Fibroblast of the conjunctiva (primary cell): ENCODE measurements at places on chromosomes 11 and 22.
A peak's percentile ranks its signal among the peaks of the same experiment; 100 is the strongest.

GRCh38 chr11:102316346-102316904 is 859 bp upstream of the BIRC3 start:
- DNase-seq, result no peak

DNA sequence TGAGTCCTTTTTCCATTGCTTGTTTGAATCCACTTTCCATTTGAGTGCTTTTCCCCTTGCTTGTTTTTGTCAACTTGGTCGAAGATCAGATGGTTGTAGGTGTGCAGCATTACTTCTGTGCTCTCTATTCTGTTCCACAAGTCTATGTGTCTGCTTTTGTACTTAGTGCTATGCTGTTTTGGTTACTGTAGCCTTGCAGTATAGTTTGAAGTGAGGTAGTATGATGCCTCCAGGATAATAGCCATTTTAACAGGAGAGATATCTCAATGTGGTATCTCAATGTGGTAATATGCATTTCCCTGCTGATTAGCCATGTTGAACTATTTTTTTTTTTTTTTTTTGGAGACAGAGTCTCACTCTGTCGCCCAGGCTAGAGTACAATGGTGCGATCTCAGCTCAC is 16.7 kb downstream of the ACRV1 start:
- DNase-seq, result no peak

DNA sequence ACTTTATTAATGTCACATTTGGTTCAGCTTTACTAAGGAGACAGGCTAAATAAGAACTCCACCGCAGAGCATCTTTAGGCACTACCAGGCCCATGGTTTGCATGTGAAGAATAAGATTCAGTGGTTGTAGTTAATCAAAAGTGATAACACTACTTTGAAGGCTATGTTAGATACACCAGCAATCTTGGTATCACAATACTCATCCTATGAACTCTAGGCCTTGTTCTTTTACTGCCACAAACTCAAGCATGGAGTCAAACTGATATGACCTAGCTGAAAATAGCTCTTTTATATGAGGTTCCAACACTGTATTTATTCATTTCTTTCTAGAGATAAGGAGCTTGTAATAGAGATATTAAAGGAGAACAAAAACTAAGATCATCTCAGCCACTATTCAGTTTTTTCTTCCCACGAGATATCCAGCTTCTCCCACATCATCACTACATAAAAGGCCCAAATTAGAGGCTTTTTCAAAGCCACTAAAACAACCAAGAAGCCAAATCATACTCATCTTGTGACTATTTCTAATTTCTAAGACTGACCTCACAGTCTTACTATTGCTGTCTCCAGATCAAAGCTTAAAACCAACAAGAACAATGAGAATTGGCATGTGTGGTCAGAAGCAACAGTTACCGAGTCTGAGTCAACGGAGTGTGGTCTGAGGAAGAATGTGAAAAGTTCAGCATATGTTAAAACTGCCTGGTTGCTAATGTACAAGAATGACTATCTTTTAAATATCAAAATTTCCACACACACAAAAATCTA is 25.1 kb upstream of the GUCY1A2 start:
- DNase-seq, result peak; percentile 33

DNA sequence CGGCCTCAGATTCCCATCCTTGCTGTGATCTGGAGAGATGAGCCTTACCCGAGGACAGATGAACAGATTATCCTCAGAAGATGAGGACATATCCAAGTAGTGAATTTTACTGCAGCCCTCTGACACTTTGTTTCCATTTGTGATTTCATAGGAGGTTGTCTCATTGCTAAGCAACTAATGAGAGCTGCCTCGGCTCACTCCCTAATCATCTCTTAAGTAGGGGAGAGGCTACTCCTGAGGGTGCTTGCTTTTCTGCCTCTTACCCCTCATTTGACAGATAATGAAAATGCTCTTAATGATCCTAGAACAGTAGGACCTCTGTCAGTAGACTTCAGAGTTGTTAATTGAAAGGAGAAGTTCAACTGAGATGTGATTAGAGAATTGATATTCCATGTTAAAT is 150.9 kb downstream of the TBC1D22A start:
- no peak for DNase-seq

DNA sequence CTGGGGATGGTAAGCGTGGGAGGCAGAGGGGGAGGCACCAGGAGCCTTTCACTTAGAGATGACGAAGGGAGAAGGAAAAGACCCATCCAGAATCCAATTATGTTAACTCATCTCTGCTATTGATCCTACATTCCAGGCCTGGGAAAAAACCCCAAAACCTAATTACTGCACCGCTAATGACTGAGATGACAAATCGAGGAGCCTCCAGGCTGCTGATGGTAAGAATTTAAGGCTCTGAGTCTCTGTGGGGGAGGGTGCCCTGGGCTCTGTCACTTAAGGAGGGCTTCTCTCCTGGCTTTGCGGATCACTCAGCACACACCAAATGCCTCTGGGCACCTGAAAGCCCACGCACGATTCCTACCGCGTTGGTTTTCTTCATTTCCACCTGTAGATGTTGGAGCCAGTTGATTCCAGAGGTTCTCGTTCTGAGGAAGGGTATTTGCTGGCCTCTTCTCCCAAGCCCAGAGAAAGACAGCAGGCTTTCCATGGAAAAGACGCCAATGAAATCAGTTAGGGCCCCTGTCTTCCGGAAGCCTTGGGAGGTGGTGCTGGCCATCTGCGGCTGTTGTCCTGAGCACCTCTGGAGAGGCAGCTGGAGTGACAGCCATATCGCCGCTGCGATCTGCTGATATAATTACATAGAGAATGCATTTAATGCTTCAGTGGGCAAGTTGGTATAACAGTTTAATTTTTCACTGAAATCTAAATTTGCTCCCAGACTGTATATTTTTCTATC is 751.2 kb downstream of the BRD1 start:
- no peak for DNase-seq

- no peak for DNase-seq
These were observed 96.1 kb downstream of the SYT9 start for GRCh38 chr11:7347611-7348431.

- DNase-seq, result no peak
These were observed 27.1 kb downstream of the NXPE2 start for GRCh38 chr11:114705280-114706024.

DNA sequence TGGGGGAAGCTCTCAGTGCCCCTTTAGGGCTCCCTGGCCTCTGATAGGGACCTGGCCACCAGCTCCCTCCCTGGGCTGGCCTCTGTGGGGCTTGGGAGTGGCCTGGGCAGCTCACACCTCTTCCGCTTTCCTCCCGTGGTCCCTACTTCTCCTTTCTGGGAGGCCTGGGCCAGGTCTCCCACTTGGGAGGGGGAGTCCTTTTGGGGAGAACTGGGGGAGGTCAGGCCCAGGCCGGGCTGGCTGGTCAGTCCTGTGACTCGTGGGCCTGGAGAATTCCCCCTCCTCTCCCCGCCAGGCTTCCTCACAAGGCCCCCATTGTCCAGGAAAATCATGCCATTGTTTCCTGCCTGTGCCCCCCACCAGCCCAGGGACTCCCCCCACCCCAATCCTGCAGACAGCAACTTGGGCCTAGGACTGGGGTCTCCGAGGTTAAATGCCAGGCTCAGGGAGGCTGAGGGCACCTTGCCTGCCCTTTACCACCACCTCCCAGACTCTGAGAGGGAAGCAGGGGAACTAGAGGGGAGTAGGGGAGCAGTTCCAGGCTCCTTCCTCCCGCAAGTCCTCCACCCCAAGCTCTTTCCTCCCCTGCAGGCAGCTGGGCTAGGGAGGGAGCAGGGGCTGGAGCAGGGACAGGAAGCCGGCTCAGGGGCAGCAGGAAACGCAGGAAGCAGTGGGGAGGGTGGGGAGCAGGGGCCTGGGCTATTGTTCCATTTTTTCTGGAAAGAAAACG is 2.8 kb downstream of the MAP3K11 start:
- DNase-seq, result no peak

DNA sequence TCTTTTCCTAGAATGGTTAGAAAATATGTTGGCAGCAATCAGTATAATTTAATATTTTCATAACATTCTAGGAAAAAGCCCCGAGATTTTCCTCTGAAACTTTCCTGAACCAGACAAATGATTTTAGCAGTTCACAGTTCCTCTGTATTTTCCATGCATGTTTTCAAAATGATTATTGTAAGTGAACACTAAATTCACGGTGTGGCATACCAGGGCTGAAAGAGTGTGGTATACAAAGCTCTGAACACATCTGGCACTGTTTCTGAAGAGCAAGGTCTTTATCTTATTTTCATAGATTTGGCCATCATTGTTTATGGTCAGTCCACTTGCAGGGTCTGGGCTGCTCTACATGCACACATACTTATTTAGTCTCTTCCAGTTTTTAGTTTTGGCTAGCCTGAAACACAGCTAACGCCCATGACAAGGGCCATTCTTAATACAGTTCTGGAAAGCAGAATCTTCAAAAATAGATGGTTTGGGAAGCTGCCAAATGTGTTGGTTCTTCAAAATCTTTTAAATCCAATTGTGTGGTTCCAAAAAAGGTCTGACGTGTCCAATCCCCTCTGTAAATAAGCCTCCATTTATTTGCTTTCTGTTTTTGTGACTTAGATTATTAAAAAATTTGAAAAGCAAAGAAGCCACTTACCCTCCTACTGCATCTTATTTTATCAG is 7.9 kb upstream of the GAB2 start:
- no peak for DNase-seq

- no peak for DNase-seq
These were observed 57.3 kb downstream of the WNT7B start for GRCh38 chr22:45919504-45920286.

DNA sequence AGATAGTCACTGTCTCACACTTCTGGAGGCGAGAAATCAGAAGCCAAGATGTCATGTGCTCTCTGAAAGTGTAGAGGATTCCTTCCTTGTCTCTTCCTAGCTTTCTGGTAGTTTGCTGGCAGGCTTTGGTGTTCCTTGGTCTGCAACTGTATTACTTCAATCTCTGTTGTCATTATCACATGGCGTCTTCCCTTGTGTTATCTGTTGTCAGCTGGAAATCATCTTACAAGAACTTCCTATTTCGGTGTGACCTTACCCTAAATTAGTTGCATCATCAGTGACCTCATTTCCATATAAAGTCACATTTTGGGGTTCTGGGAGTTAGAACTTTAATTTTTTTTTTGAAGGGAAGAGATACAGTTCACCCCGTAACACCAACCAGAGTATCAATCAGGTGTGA is 3.3 kb upstream of the LIN7C start:
- no peak for DNase-seq

GRCh38 chr11:130815097-130815802 is 101.0 kb downstream of the SNX19 start:
- no peak for DNase-seq
